ENCODE measurements at places on chromosomes 3 and 15.

DNA sequence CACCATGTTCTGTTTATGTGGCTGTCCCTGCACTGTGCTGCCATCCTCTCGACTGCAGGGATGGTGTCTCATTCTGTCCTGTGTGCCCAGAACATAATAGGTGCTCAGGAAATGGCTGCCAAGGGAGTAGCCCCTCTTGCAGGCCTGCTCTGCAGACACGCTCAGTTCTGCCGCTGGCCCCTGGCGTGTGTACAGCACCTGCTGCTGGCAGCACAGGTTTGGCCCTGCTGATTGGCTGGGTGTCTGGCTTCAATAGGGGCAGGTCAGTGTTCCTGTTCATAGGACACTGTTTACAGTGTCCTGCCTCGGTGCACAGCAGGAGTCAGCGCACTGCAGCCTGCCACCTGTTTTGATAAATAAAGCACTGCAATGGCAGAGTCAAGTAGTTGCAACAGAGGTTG lies 146.9 kb downstream of the DNAJB8 start:
- no peak for DNase-seq

- no peak for DNase-seq
Observed at GRCh38 chr3:73781541-73781940, 156.8 kb upstream of the PDZRN3 start.

DNA sequence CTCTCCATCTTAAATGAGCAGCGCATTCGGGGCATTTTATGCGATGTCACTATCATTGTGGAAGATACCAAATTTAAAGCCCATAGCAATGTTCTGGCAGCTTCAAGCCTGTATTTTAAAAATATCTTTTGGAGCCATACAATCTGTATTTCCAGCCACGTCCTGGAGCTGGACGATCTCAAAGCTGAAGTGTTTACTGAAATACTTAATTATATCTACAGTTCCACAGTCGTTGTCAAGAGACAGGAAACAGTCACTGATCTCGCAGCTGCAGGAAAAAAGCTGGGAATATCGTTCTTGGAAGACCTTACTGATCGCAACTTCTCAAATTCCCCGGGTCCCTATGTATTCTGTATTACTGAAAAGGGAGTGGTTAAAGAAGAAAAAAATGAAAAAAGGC lies 44.4 kb upstream of the RASA2 start:
- no peak for DNase-seq

GRCh38 chr3:170307671-170308405 lies 49.7 kb upstream of the SKIL start:
- DNase-seq, result no peak

GRCh38 chr3:13123765-13124164 lies 50.5 kb upstream of the IQSEC1 start:
- DNase-seq, result no peak
